Calu3 (cell line): ENCODE measurements at places on chromosomes 3 and 15. TPM values are rescaled to one million over a fixed set of nuclear protein-coding genes. Genes with fewer than 3 reads are reported as not detected.
A peak's percentile ranks its signal among the peaks of the same experiment; 100 is the strongest.

AMIGO3 gene
- 0.49 and 0.73 TPM in 2 replicates for total RNA-seq

NUSAP1 gene
- total RNA-seq = 70.9 and 88.0 TPM in 2 replicates

CLDN1 gene
- total RNA-seq = 204 and 253 TPM in 2 replicates

ADPGK gene
- 82.7 and 84.4 TPM in 2 replicates for total RNA-seq

- no peak for DNase-seq
These were observed 14.5 kb downstream of the CDV3 start for GRCh38 chr3:133588035-133588434.

DNA sequence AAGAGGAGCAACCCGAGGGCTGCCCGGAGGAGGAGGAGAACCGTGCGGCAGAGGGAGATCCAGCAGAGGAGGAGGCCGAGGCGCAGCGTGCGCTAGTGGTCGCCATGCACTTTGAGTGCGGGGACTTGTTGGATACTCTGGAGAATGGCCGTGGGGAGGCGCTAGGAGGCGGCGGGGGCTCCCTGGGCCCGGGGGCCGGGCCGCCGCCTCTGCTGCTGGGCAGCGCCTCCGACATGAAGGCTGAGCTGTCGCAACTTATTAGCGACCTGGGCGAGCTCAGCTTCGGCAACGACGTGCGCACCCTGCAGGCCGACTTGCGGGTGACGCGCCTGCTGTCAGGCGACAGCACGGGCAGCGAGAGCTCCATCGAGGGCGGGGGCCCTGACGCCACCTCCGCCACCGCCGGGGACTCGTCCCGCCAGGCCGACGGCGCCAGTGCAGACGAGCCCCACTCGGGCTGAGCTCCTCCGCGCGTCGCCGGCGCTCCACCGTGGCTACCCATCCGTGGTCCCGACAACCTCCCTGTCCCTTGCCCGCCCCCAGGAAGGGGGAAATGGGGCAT, 2.0 kb downstream of the FAM43A start:
- DNase-seq = peak; percentile 83

DNA sequence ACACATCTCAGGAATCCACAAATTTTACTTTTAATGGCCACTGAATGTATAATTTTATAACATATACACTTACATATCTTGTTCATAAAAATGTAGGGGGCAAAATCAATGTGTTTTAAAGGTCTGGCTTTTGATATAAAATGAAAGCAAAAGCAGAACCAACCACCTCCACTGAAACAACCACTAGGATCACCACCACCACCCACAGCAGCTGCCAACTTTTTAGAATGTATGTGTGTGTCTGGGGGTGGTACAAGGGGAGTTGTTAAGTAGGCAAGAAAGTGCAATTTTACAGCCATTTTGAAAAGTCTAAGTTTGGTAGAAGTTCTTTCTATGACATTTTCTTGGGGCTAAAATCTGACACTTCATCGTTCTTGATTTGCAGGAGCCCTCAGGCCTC, 44.0 kb downstream of the OTOL1 start:
- no peak for DNase-seq

- DNase-seq = no peak
These were observed 81.0 kb upstream of the BNC1 start for GRCh38 chr15:83365370-83365938.

- no peak for DNase-seq
These were observed 18.0 kb upstream of the SECISBP2L start for GRCh38 chr15:49064281-49064653.
